Stimulated activated CD4-positive, alpha-beta T cell treated with anti-CD3 and anti-CD28 coated beads, Interleukin-1b, Interleukin-23, amount 100 ng/mL, for 48 hours (primary cell): ENCODE measurements at places on chromosomes 4 and X.

GRCh38 chr4:53183754-53184153, 182.1 kb downstream of the SCFD2 start:
- DNase-seq, result no peak

DNA sequence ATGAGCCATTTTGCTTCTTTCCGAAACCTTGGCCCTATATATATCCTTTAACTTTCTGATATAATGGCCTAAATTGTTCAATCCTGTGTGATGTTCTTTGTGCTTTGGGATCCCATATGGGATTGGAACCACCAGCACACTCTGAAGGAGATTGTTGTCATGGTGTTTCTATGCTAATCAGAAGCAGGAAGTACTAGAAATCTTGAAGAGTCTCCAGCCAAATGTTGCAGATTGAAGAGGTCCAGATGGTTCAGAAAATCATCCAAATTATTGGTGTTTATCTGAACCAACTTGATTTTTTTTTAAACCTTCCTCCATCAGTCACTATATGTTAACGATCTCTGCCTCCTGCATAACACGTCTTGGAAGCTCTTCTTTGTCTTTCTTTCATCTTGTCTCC, 72.8 kb downstream of the KIT start:
- DNase-seq, result no peak

DNA sequence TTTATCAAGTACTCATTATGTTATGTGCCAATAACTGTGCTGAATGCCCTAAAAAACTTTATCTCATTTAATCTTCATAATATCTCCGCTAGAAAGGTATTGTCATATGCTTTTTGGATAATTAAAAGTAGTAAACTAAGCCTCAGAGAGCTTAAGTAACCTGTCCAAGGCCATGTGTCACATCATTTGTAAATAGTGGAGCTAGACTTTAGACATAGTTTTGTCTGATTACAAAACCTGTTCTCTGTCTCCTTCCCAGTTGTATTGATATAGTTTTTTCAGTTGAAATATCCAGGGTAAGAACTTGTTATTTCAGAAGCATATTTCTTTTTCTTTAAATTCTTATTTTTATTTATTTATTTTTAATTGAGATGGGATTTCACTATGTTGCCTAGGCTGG, 66.7 kb downstream of the TENM3 start:
- no peak for DNase-seq

- DNase-seq, result peak; percentile 32
Measured at GRCh38 chrX:135477576-135477975, 42.9 kb upstream of the INTS6L start.

DNA sequence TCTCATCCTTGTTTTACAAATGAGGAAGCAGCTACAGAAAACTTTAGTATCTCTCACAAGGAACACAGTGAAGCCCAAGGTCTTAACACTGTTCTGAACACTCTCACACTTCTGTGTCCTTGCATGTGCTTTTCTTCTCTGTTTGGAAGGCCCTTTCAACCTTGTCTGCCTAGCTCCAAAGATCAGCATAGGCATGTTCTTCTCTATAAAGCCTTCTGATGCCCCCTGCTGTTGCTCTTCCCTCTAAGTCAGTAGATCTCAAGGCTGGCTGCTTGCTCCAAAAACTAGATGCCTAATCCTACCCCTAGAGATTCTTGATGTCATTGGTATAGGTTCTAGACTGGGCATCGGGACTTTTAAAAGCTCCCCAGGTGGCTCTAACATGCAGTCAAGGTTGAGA, 5.9 kb downstream of the APOO start:
- DNase-seq, result peak; percentile 3

- DNase-seq, result no peak
Measured at GRCh38 chr4:100746141-100746739, 228.4 kb upstream of the EMCN start.

DNA sequence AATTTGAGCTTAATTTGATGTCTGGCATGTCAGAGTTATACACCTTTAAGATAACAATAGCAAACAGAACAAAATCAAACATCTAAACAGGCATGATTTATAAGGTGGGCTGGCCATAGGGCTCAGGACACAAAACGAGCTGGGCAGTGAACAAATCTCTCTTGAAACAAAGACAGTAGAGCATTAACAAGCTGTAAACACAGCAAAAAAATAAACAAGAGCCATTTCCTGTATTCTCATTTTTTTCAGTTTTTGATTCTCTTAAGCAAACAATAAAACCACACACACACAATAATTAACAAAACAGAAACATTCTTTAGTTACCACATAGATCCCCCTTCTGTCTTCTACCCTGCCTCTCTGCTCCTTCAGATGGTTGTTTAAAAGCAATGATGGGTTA, 68.3 kb upstream of the TMEM150C start:
- no peak for DNase-seq

- DNase-seq, result no peak
Measured at GRCh38 chrX:45889471-45889870, 655.8 kb downstream of the ZNF674 start.

DNA sequence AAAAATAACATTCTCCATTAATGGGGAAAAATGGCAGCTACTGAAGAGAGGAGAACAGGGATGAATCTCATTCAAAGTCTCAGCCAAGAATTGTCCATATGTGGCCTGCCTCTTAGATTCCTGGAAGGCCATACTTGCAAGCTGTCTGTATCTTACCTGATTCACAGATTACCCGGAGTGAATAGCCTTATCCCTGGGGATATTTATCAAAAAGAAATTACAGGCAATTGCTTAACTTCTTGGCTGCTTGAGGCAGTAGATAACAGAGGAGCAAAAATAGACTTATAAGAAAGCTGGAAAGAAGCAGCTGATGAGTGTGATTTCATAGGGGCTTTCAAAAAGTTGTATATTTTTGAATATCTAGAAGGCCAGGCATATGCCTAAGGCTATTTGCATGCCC, 68.8 kb upstream of the PPP1R2C start:
- no peak for DNase-seq

- no peak for DNase-seq
Measured at GRCh38 chr4:14336656-14337055, 665.6 kb upstream of the CPEB2 start.

GRCh38 chrX:11244636-11245035, 48.6 kb upstream of the AMELX start:
- no peak for DNase-seq

DNA sequence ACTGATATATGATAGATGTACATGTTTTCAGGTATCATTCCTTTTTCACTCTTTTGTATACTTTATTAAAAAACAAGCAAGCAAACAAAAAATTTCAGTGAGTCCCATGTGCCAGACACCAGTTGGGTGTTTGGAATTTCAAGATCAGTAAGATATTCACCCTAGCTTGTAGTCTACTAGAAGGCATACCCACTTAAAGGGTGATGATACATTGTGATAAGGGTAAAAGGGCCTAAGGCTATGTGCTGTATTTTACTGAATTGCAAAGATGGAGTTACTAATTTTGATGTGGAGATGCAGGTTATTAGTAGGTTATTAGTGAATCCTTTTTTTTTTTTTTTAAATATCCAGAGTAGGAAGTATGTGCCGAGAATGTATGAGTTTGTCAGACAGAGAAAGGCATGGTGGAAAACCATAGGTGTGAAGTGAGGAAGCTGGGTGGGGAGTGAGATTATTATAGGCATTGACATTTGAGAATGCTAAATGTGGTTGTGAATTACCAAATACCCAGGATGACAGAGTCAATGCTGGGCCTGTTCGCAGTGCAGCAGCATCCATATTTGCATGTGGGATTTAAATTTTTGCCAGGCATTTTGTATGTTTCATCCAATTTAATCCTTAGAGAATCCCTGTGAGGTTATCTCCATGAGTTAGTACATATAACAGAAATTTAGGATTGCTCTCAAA, 10.1 kb downstream of the STIM2 start:
- DNase-seq, result no peak

GRCh38 chrX:72620550-72621145, 48.0 kb upstream of the HDAC8 start:
- peak; percentile 62 for DNase-seq

- DNase-seq, result peak; percentile 55
Measured at GRCh38 chr4:41214136-41214824, at the start of gene APBB2. Gene APBB2 (minus strand): TSS chr4:41214542. CDS start chr4:41033254, 181,288 bp downstream.

GRCh38 chr4:57734104-57734670, 624.0 kb upstream of the IGFBP7 start:
- no peak for DNase-seq

GRCh38 chr4:73309211-73309610, 50.6 kb upstream of the ANKRD17 start:
- DNase-seq, result no peak

DNA sequence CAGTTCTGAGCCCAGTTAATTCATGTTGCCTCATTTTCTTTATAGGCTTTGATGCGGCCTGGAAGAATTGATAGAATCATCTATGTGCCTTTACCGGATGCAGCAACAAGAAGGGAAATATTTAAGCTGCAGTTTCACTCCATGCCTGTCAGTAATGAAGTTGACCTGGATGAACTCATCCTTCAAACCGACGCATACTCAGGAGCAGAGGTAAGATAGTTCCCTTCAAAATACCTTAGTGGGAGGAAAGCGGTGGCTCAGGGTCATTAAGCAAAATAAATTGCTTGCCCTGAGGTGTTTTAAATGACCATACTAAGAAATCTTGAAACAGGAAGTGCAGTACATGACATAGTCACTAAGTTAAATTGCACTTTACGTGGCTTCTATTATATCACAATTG, 140.6 kb upstream of the SPRY1 start:
- no peak for DNase-seq

GRCh38 chr4:165207431-165208220, at the start of gene KLHL2:
Gene KLHL2 (plus strand): TSS chr4:165207561. CDS start chr4:165207877, 316 bp downstream.
- DNase-seq, result peak; percentile 67

GRCh38 chr4:152643153-152644035, 36.4 kb downstream of the TMEM154 start:
- DNase-seq, result no peak

DNA sequence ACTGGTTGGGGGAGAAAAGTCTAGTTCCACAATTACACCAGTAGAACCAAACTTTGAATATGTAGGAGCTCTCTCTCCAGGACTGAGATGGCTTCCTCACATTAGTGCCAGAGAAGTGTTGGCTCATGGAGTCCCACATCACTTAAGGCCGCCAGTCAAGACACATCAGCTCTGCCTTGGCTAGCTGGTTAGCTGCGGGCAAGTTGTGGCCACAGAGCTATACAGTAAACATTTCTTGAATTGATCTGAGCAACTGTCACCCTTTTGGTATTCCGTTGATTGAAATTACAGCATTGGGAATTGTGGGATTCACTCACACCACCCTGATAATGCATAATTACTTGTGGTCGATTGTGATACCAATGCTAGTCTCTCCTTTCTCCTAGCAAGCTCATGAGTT, 76.2 kb downstream of the LNX1 start:
- DNase-seq, result no peak

- no peak for DNase-seq
Measured at GRCh38 chr4:150079081-150079581, 886 bp downstream of the DCLK2 start.

DNA sequence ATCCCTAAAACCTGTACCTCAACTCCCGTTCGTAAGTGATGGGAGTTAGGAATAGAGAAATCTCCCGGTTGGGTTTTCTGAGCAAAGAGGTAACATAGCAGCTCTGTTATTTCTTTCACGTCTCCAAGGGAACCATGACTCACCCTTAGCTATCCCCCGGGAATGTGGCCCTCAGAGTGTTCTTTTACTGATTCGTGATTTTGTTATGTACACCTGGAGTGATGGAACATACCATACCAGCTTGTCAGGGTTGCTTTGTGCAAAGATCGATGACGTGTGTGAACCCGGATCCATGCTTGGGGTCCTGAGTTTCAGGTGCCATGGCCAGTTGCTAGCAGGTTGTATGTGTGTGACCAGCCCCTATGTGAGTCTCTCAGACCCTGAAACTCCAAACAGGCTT, 52.6 kb downstream of the HPRT1 start:
- DNase-seq, result no peak

- no peak for DNase-seq
Measured at GRCh38 chrX:12988797-12989196, 13.9 kb downstream of the TMSB4X start.

DNA sequence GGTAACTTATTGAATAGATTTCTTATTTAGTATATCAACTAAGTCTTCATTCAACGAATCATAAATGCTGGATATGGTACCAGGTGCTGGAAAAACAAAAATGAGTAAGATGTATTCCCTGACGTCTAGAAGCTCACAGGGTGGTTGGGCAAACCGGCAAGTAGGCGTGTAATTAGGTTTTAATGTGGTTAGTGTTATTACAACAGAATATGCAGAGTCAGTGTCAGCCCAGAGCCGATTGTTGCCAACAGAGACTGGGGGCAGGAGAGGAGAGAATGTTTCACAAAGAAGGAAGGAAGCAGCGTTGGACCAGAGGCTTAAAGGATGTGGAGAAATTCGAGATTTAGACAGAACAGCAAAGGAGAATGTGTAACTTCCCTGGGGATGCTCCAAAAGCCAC, 111.7 kb downstream of the TENM3 start:
- no peak for DNase-seq

- DNase-seq, result no peak
Measured at GRCh38 chrX:85084770-85085393, 81.2 kb downstream of the APOOL start.

GRCh38 chrX:150869450-150869849, 29.0 kb downstream of the CD99L2 start:
- DNase-seq, result no peak

GRCh38 chrX:26511589-26512363, 295.8 kb downstream of the MAGEB5 start:
- DNase-seq, result no peak

- DNase-seq, result no peak
Measured at GRCh38 chr4:93466446-93466845, 362.1 kb upstream of the ATOH1 start.

DNA sequence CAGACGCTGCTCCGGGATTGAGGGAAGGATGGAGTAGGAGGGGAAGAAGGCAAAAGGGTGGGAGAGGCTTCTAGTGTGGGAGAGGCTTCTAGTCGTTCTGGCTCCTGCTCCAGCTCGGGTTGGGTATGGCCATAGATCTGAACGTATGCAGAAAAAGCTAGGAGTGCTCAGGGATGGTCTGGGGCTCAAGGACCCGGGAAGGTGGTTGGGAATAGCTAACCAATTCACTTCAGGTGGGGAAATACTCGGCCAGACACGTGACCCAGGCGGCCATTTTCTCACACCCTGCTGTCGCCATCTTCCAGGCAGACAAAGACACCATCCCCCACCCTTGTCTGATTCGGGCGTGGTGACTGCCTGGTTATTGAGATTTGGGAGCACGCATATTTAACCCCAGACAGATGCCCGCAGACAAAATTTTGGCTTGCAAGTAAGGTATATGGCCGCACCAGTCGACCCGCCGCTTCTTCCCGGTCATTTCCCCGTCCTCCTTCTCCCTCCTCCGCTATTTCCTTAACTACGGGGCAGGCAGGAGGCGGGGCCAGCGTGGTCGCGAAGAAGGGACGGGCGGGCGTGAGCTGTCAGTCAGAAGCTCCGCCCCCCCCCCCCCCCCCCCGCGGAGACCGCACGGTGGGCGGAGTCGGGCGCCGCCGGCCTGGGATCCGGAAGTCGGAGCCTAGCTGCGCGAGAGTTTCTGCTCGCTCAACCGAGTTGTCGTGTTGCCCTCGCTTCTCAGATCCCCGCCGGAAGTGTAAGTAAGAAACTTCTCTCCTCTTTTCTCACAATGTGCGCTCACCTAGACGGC, at the start of gene GNL3L:
TSS of gene GNL3L (plus strand) at position 668 of the 805 bp plus-strand sequence. CDS start 2,348 bp downstream, outside the sequence.
- DNase-seq, result peak; percentile 81
